Renal pelvis (tissue), 12 donors: ENCODE measurements at places on chromosomes 7 and 10. TPM values are rescaled to one million over a fixed set of nuclear protein-coding genes. Genes with fewer than 3 reads are reported as not detected.

- no peak for DNase-seq
Observed at GRCh38 chr10:71998840-71999194, 34.6 kb downstream of the CHST3 start.

DNA sequence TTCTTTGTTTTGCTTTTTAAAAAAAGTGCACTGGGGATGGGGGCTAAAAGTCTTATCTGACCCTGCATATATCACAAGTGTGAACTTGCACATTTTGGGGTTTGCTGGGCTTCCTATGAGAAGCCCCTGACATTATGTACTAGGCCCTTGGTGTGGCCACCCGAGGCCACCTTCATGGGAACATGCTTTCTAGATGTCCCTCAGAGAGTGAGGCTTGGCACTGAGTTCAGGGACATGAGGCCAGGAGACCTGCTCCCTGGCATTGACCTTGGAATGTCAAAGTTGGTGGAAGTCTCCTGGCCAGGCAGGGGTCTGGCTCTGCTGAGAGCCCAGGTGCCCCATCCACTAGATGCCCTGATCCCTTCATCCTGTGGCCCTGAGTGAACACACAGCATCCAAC lies 536.2 kb downstream of the TCERG1L start:
- DNase-seq = no peak

IGFBP3 gene
- polyA plus RNA-seq = 78.3 TPM

DNAJB6 gene
- polyA plus RNA-seq = 167 TPM

DNA sequence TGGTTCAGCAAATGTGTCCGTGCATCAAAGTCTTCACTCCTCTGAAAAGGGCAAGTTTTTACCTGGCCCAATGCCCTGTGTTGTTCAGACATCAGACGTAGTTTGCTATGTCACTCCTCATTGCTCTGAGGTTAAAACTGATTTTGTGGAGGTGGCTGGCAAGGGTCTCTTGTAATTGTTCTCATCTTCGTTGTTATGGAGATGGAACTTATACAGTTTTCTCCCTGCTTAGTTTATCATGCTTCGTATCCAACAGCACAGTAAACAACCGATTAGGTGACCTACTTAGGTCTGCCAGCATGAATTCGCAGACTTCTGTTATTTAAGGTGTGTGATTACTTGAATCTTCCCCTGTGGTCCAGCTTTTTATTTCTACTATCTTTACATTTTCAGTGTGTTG lies 274.1 kb upstream of the SMIM30 start:
- no peak for DNase-seq

PCGF6 gene
- 11.8 TPM for polyA plus RNA-seq

METTL27 gene
- polyA plus RNA-seq = 13.0 TPM

DNA sequence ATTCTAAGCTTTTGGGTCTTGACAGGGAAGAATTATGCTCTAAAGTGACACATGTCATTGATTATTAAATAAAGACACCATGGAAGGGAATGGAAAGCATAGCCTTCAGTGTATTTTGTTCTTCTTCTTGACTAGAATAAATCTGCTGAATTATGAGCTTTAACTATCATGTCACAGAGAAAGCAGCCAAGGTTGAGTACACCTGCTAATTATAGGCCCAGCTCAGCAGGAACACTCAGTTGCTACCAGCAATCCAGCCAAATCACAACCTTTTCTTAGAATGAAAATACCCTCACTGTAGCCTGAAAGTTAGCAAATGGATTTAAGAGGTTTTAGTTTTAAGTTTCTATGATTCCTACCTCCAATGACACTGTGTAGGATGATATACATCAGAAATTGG lies 225.3 kb upstream of the RHOBTB1 start:
- DNase-seq = no peak

SFMBT2 gene
- 7.6 TPM for polyA plus RNA-seq

- no peak for DNase-seq
Observed at GRCh38 chr7:48832303-48832845, 92.0 kb upstream of the CDC14C start.

DNA sequence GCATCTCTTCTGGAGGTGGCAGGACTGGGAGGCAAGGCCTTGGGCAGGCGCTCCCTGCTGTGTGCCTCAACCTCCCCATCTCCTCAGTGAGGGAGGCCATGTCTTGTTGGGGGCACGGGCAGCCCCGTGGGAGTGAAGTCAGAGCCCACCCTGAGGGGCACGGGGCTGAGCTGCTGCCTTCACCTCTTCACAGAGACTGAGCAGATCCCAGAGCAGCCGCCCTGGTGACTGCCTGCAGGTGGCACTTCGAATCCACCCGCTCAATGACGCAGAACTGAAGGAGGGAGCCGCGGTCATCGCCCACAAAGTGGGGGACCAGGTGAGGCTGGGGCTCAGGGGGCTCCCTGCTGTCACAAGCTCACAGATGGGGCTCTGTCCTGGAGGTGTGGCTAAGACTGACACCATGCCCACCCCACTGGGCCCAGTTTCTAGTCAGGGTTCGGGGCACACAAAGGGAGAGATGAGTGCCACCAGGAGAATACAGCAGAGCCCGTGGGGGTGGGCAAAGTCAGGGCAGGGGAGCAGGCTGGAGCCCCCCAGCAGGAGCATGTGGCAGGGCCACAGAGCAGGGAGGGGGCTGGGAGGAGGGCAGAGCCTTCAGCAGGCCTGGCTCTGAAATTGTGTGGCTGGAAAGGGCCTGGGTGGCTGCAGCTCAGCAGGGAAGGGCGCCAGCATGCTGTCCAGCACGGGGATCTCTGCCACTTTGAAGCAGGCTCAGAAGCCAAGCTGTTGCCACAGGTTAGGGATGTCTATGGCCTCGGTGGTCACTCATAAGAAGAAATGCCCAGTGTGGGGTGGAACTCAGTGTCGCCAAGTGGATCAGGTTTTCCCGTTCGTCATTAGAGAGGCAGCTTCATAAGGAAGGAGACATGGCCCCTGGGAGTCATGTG lies 18.8 kb upstream of the CHST12 start:
- no peak for DNase-seq

GRCh38 chr7:48420206-48420605 lies 248.9 kb downstream of the ABCA13 start:
- DNase-seq = no peak

PRSS1 gene
- polyA plus RNA-seq = not detected

DNA sequence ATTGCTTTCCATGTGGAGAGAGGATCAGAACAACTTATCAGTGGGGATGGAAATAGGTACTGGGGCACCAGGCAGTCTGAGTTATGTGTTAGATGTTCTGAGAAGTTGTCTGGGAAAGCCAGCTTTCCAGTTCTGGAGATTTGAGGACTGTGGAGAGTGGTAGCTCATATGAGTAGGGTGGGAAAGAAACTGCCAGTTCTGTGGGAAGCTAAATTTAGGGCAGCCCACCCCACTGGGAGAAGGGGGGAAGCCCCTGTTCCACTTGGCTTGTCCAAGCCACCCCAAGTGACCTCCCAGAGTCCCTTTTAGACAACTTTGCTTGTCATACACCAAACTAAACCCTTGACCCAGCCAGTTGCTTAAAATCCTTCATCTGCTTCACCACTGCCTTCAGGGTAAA lies 189.5 kb downstream of the REEP3 start:
- no peak for DNase-seq

SEMA3A gene
- polyA plus RNA-seq = 14.7 TPM

EBLN1 gene
- not detected for polyA plus RNA-seq

- no peak for DNase-seq
Observed at GRCh38 chr10:17075533-17076359, 53.9 kb downstream of the CUBN start.

GRCh38 chr10:79313911-79314439 lies 33.3 kb upstream of the PPIF start:
- no peak for DNase-seq

DNA sequence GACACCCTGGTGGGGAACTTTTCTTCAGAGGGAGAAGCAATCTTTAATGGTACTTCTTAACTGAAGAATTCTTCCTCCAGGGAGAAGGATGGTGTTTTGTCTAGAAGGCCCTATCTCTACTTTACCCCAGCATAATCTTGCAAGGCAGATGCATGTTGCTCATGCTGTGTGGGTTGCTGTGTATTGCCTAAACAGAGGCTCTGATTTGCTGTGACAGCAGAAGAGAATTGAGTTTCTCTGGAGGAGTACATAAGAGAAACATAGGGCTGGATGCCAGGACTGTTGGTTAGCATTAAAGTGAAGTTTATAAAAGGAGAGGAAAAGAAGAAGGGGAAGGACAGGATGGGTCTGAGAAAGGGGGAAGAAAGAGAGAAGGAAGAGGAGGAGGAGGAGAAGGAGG lies 248.1 kb upstream of the HPS1 start:
- no peak for DNase-seq

GRCh38 chr10:68462536-68462935 lies 9.2 kb downstream of the DNA2 start:
- DNase-seq = no peak

POP7 gene
- 29.4 TPM for polyA plus RNA-seq

DNA sequence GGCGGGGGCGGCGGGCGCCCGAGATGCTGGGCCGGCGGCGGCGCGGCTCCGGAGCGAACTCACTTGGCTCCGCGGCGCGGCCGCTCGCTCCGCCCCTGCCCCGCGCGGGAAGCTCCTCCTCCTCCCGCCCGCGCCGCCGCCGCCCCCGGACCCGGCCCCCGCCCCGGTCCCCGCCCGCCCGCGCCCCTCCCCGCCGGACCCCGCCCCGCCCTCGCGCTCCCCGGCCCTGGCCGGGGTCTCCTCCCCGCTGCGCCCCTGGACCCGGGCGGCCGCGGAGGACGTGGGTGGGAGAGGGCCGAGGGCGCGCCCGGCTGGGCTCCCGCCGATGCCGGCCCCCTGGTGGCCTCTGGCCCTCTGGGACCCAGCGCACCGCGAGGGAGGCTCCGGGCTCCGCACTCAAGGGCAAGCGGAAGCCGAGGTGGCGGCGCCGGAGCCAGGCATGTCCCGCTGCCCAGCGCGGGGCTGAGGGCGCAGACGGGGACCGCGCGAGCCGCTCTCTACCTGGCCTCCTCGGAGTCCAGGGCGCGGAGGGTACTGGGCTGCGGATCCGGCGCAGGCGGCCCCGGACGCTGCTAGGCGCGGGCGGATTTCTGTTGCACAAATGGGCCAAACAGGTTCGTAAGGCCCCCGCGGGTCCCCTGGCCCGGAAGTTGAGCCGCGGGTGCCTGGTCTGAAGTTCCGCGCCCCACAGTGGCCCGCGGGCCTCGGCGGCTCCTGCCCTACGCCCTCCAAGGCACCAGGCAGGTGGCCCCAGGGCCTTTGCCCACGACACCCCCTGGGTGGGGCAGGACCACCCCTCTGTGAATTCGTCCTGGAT lies at the start of gene TCERG1L:
TCERG1L (minus strand) TSS at position 61 of the 817 bp plus-strand sequence. CDS start 86 bp downstream, outside the sequence.
- peak; percentile 34 for DNase-seq

GRCh38 chr7:105791926-105792325 lies 84.5 kb downstream of the ATXN7L1 start:
- DNase-seq = no peak

ARHGEF5 gene
- polyA plus RNA-seq = 17.6 TPM

DNA sequence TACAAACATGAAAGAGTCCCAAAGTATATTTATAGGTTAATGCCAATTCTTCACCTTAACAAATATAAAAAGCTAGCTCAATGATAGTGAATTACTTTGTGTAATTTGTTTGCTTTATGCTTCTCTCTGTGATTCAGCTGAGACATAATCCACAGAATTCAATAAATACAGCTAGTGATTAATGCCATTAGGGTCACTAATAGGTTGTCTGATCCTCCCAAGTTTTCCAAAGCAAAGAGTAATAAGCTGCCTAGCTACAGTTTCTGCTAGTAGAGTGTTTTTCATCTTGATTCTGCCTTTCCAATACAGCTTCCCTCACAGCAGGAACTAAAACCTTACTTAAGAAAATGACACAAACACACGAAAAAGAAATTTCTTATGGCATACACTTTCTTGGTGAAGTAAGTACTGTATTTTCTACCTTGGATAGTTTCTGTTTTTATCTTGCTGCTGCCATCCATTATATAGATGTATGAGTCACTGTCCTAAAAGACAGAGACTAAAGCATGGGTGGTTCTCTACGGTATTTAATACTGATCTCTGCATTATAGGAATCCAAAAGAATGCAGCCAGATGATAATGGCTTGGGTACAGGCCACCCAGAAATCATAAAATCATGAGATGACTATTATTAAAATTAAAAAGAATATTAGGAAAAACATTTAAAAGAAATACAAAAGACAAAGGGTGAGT lies 170.0 kb downstream of the TPK1 start:
- no peak for DNase-seq

DNA sequence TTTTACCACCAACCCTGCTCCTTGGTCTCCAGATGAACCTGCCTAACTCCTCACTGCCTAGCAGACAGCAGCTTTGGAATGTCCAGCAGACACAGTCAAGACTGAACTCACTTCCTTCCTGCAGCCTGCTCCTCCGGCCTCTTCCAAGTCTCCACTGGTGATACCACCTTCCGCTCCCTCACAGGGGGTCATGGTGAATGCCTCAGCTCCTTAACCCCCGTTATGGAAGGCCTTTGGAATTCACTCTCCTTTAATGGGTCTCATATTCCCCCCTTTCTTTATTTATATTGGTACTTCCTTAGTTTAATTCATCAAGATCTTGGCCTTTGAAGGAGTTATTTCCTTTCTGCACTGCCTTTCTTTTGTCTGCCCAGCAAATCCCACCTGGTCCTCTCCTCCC lies 44.9 kb upstream of the ZNF32 start:
- no peak for DNase-seq

GRCh38 chr7:143387156-143387975 lies 6.2 kb downstream of the ZYX start:
- no peak for DNase-seq

GRCh38 chr10:79994556-79994955 lies 45.7 kb upstream of the SFTPD start:
- no peak for DNase-seq

DNA sequence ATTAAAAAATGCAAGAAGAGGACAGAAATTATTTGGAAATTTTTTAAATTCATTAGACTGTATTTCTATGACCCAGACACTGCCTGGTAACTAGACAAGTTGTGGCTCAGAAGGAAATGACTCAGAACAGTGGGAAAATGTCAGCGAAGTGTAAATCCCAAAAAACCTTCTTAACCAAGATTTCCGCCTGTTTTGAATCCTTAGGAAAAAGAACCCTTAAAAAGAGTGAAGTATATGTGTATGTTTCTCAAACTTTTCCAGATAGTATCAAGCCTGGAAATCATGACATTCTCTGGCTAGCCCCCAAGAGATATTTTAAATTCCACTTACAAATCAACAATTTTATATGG lies 42.7 kb upstream of the PLXNA4 start:
- DNase-seq = no peak

DNA sequence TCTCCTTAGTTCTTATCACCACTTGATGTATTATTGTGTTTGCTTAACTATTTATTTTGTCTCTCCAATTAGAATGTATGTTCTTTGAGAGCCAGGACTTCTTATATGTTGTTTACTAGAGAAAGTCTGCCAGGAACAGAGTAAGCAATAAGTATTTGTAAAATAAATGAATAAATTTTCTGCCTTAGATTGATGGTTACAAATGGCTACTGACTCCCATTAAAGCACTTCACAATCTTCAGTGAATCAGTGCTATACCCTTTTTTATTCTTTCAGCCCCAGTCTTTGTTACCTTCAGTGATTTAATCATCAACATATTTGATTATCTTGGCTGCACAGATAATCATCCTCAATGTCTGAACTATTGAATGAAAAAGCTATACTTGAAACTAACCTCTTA lies 197.1 kb upstream of the TMEM196 start:
- no peak for DNase-seq
